H1 (cell line): ENCODE measurements at places on chromosomes 3 and 15. TPM values are rescaled to one million over a fixed set of nuclear protein-coding genes. Genes with fewer than 3 reads are reported as not detected.

GRCh38 chr3:64264501-64265109 is 39.3 kb upstream of the PRICKLE2 start:
- H3K36me3 ChIP-seq, result no peaks in the 10 kb centered on the region
- no peak overlapping the region for H3K4me3 ChIP-seq
- H3K27me3 ChIP-seq, result no peaks in the 10 kb centered on the region
- no peak for DNase-seq
- no peak overlapping the region for H3K27ac ChIP-seq
- H3K4me1 ChIP-seq, result peaks cover 17% of the 10 kb centered on the region; the same call in 1 of the 2 replicates

- no peak for DNase-seq
- no peaks in the 10 kb centered on the region for H3K4me1 ChIP-seq
- H3K27ac ChIP-seq, result no peak overlapping the region
- H3K36me3 ChIP-seq, result no peaks in the 10 kb centered on the region
- no peaks in the 10 kb centered on the region for H3K27me3 ChIP-seq
These were observed 549.4 kb upstream of the MDFIC2 start for GRCh38 chr3:70861855-70862254.

GRCh38 chr15:90885432-90886290 is 1.4 kb downstream of the FES start:
- H3K27ac ChIP-seq, result no peak overlapping the region
- no peaks in the 10 kb centered on the region for H3K27me3 ChIP-seq
- DNase-seq, result no peak
- H3K4me3 ChIP-seq, result no peak overlapping the region

DNA sequence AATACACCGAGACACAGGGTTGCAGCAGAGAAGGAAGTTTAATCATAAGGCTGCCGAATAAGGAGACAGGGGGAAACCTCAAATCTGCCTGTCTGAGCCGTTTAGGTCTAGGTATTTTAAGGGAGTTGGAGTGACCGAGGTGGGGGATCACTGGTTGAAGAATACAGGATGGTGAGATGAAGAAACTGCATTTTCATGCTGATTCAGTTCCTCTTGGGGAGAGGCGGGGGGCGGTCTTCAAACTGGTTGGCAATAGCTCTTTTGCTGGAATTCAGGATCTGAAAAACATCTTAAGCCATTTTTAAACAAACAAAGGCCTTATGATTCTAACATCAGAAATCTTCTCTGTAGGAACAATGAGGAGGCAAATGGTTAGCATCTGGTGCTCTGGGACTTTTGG is 699.5 kb upstream of the CFAP20DC start:
- H3K27ac ChIP-seq, result no peak overlapping the region
- H3K27me3 ChIP-seq, result no peaks in the 10 kb centered on the region
- H3K36me3 ChIP-seq, result no peaks in the 10 kb centered on the region
- no peak overlapping the region for H3K4me3 ChIP-seq
- DNase-seq, result no peak
- H3K4me1 ChIP-seq, result no peaks in the 10 kb centered on the region

- no peak overlapping the region for H3K4me3 ChIP-seq
- H3K27ac ChIP-seq, result no peak overlapping the region
- H3K4me1 ChIP-seq, result no peaks in the 10 kb centered on the region
- DNase-seq, result no peak
These were observed 90.1 kb downstream of the B3GALNT1 start for GRCh38 chr3:161014843-161015749.

GRCh38 chr15:75061272-75061671 is 37.9 kb downstream of the PPCDC start:
- H3K27ac ChIP-seq, result no peak overlapping the region
- H3K36me3 ChIP-seq, result no peaks in the 10 kb centered on the region
- H3K27me3 ChIP-seq, result no peaks in the 10 kb centered on the region
- H3K4me1 ChIP-seq, result no peaks in the 10 kb centered on the region; the same call in none of the 2 replicates
- DNase-seq, result no peak

DNA sequence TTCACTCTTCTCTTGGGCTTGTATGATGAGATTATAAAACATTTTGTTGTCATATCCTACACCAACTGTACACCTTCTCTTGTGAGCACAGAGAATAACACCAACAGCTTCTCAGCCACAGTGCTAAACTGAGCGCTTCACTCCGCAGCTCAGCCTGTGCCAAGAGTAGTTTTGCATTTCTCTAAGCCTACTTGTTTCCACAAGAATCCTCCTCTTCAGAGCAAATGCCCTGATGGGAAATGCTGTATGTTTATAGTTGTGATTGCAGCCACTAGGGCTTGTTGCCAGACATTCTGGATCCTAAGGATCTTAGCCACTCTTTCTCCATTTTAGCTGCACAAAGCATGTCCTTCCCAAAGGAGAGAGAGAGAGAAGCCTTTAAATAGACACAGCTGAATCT is 138.8 kb upstream of the PLXND1 start:
- H3K27ac ChIP-seq, result no peak overlapping the region
- no peak overlapping the region for H3K4me3 ChIP-seq
- DNase-seq, result no peak
- no peaks in the 10 kb centered on the region for H3K4me1 ChIP-seq
- no peaks in the 10 kb centered on the region for H3K36me3 ChIP-seq

DNA sequence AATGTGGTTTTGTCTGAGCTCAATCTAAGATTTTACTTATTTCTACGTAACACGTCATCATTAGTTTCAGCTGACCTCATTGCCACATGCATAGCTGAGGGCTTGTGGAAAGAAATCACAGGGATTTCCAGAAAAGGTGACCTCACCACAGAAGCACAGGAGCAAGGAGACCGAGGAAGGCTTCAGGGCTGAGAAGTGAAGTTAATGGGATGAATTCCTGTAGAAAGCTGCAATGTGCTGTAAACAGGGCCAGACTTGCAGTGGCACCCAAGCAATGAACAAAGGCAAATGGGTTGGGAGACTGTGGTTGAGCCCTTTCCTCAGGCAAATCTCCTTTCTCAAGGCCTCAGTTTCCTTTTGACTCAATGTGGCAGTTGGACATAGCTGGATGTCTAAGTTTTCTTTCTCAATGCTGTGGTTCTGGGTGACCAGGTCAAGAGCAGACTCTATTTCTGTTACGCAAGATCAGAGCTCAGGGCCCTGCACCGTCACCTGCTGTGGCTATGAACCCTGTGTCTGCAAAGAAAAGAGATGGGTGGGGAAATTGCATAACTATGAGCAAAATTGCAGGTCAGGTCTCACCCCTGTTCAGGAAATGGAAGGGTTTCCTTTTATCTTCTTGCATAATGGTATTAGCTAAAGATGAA is 252.2 kb upstream of the TBL1XR1 start:
- no peak overlapping the region for H3K27ac ChIP-seq
- no peak overlapping the region for H3K4me3 ChIP-seq
- H3K4me1 ChIP-seq, result no peaks in the 10 kb centered on the region
- H3K27me3 ChIP-seq, result no peaks in the 10 kb centered on the region
- no peak for DNase-seq
- no peaks in the 10 kb centered on the region for H3K36me3 ChIP-seq

DNA sequence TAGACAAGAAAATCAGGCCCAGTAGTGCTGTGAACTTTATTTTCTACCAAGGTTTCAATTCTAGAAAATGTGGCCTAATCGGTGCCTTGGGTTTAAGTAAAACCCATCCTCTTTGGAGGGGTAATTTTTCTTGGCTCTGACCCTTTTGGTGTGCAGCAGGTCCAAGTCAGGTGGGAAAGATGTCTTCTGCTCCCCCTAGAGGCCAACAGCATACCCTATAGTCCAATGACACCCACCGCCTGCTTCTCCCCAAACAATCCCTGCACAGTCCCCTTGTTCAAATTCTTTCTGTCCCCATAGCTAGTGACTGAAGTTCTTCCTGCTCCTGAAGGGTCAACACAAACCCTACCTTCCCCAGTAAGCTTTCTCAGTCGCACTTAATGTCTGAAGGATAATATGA is 261.8 kb upstream of the GOLGA6L4 start:
- no peak overlapping the region for H3K27ac ChIP-seq
- no peaks in the 10 kb centered on the region for H3K4me1 ChIP-seq
- H3K4me3 ChIP-seq, result no peak overlapping the region
- no peaks in the 10 kb centered on the region for H3K36me3 ChIP-seq
- no peaks in the 10 kb centered on the region for H3K27me3 ChIP-seq
- no peak for DNase-seq

- H3K27ac ChIP-seq, result no peak overlapping the region
- H3K4me3 ChIP-seq, result no peak overlapping the region
- peaks cover 26% of the 10 kb centered on the region for H3K36me3 ChIP-seq
- no peak for DNase-seq
- no peaks in the 10 kb centered on the region for H3K27me3 ChIP-seq
These were observed 39.0 kb downstream of the KIF7 start for GRCh38 chr15:89616228-89616627.

DNA sequence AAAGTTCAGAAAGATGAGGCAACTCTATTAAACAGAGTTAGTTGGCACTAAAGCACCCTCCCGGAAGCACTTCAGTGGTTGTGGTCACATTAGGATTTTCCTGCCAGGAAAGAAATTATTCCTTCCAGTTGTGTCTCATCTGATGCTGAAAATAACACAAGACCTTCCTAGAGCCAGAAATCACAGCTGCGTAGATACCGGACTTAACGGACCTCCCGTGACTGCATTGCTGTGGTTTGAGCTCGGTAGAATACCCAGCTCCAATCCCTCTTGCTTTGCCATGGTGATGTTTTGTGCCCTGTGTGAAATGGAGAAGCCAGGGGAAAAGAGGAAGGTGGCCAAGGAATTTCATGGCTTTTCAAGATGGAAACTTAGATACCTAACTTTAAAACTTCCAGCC is 215.0 kb upstream of the IGF1R start:
- no peak overlapping the region for H3K27ac ChIP-seq
- H3K27me3 ChIP-seq, result peaks cover 8% of the 10 kb centered on the region
- H3K4me3 ChIP-seq, result no peak overlapping the region
- no peaks in the 10 kb centered on the region for H3K4me1 ChIP-seq
- H3K36me3 ChIP-seq, result no peaks in the 10 kb centered on the region
- no peak for DNase-seq

DNA sequence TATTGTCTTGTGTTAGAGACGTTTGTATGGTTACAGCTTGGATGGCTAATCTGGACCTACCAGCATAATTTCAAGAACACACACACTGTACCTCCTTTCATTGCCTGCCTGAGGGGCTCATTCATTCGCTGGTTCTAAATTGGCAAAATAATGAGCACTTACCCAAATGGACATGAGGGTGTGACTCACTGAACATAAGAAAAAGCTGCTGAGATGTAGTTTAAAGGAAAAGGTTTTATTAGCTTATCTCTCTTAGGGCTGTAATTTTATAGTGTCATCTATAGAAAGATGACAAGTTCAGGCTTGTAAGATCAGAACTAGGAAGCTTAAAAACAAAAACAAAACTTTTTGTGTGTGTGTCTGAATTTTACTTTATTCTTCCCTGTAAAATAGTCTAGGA is 120.7 kb upstream of the WNT7A start:
- no peak overlapping the region for H3K4me3 ChIP-seq
- H3K36me3 ChIP-seq, result no peaks in the 10 kb centered on the region
- H3K27ac ChIP-seq, result no peak overlapping the region

GRCh38 chr3:169846458-169847193 is 23.1 kb downstream of the LRRC31 start:
- H3K27ac ChIP-seq, result no peak overlapping the region
- no peak for DNase-seq
- no peaks in the 10 kb centered on the region for H3K27me3 ChIP-seq
- H3K4me3 ChIP-seq, result no peak overlapping the region

DNA sequence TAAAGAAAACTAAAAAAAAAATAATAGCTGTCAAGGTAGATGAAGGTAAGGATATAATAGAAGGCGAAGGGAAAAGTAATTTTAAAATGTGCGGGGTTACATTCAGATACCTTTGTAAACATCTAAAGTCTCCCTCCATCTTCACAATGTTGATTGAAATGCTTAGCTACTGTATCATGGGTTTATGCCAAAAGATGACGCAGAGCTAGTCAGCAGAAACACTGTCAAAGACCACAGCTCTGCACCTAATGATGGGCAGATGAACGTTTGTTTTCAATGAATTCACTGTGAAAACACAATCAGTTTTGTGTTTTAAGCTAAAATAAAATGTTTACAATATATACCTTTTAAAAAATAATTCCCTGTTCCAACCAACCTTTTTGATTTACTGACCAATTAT is 61.2 kb downstream of the RFTN1 start:
- peaks cover 10% of the 10 kb centered on the region; the same call in 1 of the 2 replicates for H3K4me1 ChIP-seq
- no peak overlapping the region for H3K27ac ChIP-seq
- H3K27me3 ChIP-seq, result no peaks in the 10 kb centered on the region
- H3K36me3 ChIP-seq, result no peaks in the 10 kb centered on the region

DNA sequence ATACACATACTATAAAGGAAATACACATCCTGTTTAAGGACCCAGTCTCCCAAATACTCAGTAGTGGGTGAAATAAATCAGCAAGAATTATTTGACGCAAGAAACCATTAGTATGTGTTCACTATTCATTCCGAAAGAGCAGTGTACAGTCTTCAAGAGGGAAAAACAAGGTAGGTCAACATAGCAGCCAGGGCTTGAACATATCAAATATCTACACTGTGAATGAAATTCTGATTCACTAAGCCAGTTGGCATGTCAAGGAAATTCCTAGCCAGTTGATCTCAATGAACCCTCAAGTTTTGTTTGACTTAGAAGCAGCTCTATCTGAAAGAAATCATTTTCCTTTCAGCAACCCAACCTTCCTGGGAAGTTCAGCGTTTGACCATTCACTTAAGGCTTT is 99.0 kb downstream of the CNTN3 start:
- no peaks in the 10 kb centered on the region for H3K36me3 ChIP-seq
- no peaks in the 10 kb centered on the region for H3K27me3 ChIP-seq
- DNase-seq, result no peak
- H3K4me3 ChIP-seq, result no peak overlapping the region

DNA sequence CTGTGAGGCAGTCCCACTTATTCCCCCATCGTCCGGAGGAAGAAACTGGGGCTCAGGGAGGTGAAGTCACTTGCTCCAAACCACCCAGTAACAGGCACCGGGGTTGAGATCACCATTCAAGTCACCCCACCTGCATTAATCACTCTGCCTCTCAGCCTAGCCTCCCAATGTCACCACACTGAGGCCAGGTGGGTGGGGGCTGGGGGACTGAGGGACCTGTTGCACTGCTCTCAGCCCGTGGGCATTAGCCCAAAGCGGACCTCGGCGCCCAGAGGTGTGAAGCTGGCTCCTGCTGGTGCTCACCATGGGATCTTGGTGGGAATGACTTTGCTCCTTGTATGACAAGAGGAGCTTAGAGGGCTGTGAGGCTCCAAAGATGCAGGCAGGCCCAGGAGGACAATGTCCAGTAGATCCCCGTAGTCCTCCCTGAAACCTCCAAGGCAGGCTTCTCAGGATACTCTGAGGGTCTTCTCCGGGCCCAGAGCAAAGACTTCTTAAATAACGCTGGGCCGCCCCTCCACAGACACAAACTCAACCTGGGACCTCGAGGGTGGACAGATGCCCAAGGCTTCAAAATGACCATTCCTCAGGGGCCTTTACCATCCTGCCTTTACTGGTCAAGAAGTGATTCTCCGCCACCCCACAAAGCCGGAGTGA is 1.7 kb downstream of the NT5DC2 start:
- H3K4me3 ChIP-seq, result peak overlapping the region; percentile 67
- no peaks in the 10 kb centered on the region for H3K27me3 ChIP-seq
- H3K27ac ChIP-seq, result no peak overlapping the region
- DNase-seq, result no peak
- H3K4me1 ChIP-seq, result no peaks in the 10 kb centered on the region
- peaks cover 29% of the 10 kb centered on the region for H3K36me3 ChIP-seq

- no peaks in the 10 kb centered on the region for H3K27me3 ChIP-seq
- H3K4me3 ChIP-seq, result no peak overlapping the region
- no peaks in the 10 kb centered on the region for H3K36me3 ChIP-seq
- no peak for DNase-seq
These were observed 24.8 kb downstream of the TPRA1 start for GRCh38 chr3:127565711-127566110.

The ARIH2 gene
- 121 and 136 TPM in 2 replicates for total RNA-seq

The AHSG gene
- total RNA-seq, result 0.78 and 1.1 TPM in 2 replicates
